Stimulated activated CD4-positive, alpha-beta T cell treated with anti-CD3 and anti-CD28 coated beads, TNF-alpha, amount 100 ng/mL, for 24 hours (primary cell): ENCODE measurements at places on chromosomes 2 and 18.
A peak's percentile ranks its signal among the peaks of the same experiment; 100 is the strongest.

- peak; percentile 6 for DNase-seq
Observed at GRCh38 chr2:121974897-121975661, 219.6 kb downstream of the TSN start.

DNA sequence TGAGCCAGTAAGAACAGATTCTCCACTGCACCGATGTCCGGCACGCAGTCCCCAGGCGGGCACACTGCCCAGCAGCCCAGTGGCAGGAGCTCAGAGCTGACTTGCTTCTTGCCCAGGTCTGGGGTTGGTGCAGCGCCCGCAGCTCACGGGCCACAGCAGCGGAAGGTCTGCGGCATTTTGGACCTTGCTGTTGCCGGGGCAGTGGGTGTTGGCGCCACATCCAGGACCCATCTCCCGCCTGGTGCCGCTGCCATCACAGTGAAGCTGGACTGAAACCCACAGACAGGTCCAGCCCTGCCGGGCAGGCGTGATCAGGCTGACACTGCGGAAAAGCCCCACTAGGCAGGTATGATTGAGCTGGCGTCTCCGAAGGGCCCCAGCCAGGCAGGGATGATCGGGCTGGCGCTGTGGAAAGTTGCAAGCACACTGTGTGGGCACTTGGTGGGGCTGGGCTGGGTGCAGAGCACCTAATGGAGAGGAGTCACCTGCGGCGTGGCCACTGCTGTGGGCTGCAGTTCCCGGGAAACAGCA lies 75.5 kb downstream of the SLC66A2 start:
- no peak for DNase-seq

- no peak for DNase-seq
Observed at GRCh38 chr2:96832754-96833507, 10.9 kb downstream of the ANKRD23 start.

- DNase-seq, result no peak
Observed at GRCh38 chr2:68272246-68272994, 20.1 kb upstream of the PPP3R1 start.

GRCh38 chr18:55402731-55403405 lies 185.1 kb downstream of the TCF4 start:
- DNase-seq, result no peak

GRCh38 chr2:187299122-187299906 lies 148.7 kb downstream of the CALCRL start:
- no peak for DNase-seq

DNA sequence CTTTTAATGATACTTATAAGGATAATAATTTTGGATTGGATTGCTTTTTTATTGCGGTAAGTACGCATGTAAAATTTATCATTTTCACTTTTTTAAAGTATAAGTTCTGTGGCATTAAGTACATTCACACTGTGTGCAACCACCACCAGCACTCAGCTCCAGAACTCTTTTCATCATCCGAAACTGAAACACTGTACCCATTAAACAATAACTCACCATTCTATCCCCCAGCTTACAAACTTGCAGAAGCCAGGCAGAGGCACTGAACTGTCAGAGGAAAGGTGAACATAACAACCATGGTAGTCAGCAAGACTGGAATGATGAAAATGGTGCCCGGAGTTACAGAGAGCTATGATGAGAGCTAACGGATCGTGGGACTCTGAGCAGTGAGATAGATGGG lies 465.9 kb downstream of the ADCYAP1 start:
- DNase-seq, result no peak

- peak; percentile 12 for DNase-seq
Observed at GRCh38 chr2:45904267-45904945, 252.9 kb downstream of the PRKCE start.

DNA sequence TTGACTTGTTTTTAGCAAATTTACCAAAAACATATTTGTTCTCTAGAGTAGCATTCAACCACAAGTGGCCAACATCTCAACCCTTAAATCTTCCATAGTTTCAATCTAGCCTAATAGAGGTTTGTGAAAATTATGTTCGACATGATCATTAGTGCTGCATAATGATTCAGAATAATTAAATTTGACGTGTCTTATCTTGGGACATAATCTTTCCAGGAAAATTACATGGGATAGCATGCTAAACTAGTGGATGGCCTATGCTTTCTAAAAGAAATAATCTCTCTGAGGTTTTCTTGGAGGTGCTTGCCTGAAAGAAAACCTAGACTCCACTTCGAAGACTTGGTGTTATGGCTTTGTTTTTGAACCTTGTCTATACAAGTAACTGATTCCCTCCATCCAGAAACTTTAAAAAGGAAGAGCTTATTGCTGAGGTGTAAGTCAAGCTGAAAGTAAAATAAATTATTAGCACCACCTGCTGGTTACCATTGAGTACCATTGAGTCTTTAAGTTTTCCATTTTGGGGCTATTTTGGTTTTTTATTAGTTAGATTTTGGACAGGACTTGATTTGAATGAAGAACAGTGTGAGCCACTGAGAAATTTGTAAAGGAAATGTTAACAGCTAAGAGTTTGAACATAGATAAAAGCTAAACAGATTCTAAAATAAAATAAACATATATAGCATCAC lies 32.7 kb downstream of the COX7A2L start:
- no peak for DNase-seq
